ENCODE measurements at places on chromosomes 1 and 21. TPM values are rescaled to one million over a fixed set of nuclear protein-coding genes. Genes with fewer than 3 reads are reported as not detected.
A peak's percentile ranks its signal among the peaks of the same experiment; 100 is the strongest.

- DNase-seq, result no peak
Observed at GRCh38 chr1:173301507-173301906, 94.4 kb upstream of the TNFSF4 start.

- DNase-seq, result peak; percentile 10
Observed at GRCh38 chr1:24929398-24930259, 447 bp downstream of the RUNX3 start.

- DNase-seq, result no peak
Observed at GRCh38 chr1:204240233-204240632, 26.4 kb upstream of the GOLT1A start.

DNA sequence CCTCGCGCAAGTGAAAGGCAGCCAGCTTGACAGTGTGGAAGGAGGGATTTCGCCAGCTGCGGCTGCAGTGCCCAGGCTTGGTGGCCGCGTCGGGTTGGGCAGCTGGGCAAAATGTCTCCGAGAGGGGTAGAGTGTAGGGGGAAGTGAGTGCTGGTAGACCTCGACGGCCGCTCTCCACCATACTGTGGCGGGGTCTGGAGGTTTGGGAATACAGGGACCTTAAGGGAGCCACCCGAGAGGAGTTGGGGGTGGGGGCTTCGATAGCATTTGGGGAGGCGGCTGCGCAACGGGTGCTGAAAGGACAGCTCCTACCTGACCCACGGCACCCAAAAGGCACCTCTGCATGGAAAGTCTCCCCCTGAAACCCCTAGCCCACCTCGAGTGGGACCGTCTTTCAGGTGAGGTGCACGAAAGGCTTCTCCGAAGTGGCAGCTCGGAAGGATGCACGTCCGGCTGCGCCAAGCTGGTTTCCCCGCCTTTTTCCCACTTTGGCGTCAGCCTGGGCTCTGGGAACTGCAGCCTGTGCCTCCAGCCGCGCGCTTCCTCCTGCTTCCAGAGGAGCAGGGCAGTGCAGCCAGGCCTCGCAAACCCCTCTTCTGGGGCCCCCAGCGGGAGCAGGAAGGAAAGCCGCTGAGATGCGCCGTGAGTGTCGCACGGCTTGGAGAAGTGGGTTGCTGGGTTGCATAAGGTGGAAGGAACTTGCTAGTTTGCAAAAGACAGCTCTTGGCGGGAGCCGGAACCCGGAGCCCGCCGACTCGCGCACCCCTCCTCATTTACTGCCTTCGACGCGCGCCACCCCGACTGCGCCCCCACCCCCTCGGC is 531 bp upstream of the HMGN2 start:
- DNase-seq, result peak; percentile 63

GRCh38 chr1:94790246-94790645 is 29.9 kb upstream of the SLC44A3 start:
- no peak for DNase-seq

- no peak for DNase-seq
Observed at GRCh38 chr1:109304226-109304920, 2.4 kb downstream of the MYBPHL start.

- DNase-seq, result peak; percentile 41
Observed at GRCh38 chr1:244231572-244232315, 180.7 kb downstream of the ZBTB18 start.

DNA sequence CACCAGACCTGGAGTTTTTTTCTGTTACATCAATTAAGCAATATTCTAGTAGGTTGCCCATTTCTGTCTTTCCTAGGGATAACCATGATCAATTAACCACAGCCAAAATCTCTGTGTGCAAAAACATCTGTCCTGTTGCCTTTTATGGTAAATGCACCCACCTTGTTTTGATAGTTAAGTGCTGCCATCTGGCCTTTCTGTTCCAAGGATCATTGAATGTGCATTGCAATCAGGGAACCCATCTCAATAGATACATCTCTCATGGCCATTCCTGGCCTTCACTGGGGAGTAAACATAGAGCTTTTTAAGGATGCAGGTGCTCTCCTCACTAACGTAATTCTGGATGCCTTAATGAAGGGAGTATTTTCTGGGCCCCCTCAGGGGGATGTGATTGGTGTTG is 111.8 kb upstream of the KIAA1614 start:
- DNase-seq, result no peak

GRCh38 chr1:21966247-21967000 is 10.4 kb upstream of the CELA3B start:
- DNase-seq, result no peak

DNA sequence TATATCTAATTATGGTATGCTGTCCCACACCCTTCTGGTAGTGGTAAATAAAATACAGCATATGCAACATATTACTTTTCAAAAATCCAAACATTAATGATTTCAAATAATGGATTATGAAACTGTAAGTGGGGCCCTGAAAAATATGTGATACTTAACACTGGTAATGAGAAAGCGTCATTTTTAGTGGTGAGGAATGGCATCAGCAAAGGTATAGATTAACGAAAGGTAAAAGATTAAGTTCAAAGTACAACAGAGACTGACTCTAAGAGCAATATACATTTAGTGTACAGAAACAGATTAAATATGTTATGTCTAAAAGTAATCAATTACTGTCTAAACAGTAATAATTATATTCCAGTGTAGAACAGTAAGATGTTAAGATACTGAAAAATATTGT is 194.1 kb downstream of the COL24A1 start:
- no peak for DNase-seq

DNA sequence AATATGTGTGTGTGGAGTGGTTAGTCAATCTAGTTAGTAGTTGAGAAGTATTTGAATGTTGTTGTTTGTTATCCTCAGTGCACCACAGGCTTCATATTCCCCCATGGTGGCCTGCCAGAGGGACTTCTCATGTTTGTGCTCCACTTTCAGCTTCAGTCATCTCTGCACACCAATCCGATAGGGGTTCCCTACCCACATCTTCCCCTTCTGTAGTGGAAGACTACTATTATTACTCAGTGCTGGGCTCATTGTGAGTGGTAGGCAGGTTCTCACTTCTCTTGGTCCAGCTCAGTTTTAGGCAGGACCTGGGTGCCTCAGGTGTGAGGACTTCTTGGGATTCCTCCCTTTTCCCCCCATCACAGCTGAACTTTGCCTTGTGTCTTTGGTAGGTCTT is 14.2 kb downstream of the MT1HL1 start:
- no peak for DNase-seq

- no peak for DNase-seq
Observed at GRCh38 chr21:33255404-33255803, 10.8 kb upstream of the IL10RB start.

Gene LRRC40
- total RNA-seq, result 16.0 TPM

Gene OR2W3
- total RNA-seq, result not detected

Gene HRNR
- total RNA-seq, result not detected

Gene OR6K3
- not detected for total RNA-seq

Gene KIF2C
- 67.6 TPM for total RNA-seq

Gene UTS2
- total RNA-seq, result not detected

Gene CNIH3
- 3.1 TPM for total RNA-seq

Gene ITLN2
- total RNA-seq, result not detected

Gene GPATCH3
- 11.5 TPM for total RNA-seq

Gene ICOSLG
- total RNA-seq, result 5.6 TPM

Gene HSPB7
- total RNA-seq, result not detected
